ENCODE measurements at places on chromosomes 5 and 9.

DNA sequence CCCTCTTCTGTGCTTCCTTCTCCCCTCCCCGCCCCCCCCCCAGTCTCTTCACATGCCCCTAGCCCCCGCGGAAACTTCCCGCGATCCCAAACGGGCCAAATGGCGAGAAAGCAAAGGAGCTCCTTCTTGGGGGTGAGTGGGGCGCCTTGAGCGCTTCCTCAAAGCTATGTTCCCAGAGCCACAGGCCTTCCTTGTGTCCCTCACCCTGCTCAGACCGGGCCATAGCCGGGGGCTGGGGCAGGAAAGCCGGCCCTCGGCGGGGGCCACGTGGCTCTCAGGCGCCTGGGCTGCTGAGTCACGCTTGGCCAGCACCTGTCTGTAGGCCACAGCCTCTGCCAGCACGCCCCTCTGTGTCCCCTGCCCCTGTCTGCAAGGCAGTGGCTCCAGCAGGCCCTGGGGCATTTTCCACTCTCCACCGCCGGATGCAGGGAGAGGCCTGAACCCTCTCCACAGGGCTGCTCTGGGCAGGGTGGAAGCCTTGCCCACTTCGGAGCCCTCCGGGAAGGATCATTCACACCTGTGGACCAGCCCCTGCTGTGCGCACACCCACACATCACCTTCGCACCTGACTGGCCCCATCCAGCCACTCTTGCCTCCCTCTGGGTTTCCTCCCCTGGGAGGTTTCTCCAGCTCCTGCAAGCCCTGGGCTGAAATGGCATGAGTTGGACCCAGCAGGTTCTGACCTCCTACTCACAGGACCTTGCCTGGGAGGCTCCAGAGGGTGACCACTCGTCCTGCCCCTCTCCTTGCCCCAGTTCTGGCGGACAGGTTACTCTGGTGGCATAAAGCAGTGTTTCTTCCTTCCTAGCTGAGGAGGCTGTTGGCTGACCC lies 1.2 kb upstream of the SQSTM1 start:
- DNase-seq, result peak; percentile 83

- no peak for DNase-seq
Measured at GRCh38 chr5:22070186-22070728, 782.9 kb downstream of the CDH12 start.

GRCh38 chr9:126470241-126470993 lies 143.3 kb upstream of the LMX1B start:
- no peak for DNase-seq

DNA sequence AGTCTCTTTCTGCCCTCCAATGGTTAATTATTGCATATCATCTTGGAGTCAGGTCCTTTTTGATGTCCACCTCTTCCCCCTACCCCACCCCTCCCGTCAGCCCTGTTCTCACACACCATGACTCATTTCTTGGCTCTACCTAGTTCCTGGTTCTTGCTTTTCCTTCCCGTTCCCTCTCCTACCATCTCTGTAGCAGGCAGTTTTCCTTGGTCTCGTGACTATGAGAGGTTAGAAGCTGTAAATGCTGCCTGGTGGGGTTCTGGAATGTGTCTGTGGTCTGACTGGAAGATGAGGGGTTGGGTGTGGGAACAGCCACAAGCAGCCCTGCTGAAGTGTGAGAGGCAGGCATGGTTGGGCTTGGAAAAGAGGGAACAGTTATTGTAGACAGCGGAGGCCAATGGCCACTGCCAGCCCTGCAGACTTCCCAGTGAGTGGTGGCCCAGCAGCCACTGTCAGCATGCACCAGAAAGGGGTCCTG lies 18.2 kb downstream of the SLC22A5 start:
- peak; percentile 98 for DNase-seq

DNA sequence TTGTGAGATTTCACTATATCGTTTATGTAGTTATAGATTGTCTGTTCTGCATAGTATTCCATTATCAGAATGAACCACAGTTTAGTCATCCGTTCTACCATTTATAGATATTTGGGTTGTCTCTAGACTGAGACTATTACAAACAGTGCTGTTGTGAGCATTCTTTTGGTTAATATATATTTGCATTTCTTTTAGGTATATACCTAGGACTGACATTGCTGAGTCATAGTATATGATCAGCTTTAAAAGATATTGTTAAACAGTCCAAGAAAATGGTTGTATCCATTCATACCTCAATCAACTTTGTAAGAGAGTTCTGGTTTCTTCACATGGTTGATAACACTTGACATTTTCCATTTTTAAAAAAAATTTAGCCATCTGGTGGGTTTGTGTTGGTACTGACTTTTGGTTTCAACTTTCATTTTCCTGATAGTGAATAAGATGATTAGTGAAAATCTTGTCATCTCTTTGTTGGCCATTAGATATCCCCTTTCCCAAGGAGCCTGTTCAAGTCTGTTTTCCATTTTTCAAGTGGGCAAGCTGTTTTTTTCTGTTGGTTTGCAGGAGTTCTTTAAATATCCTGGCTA lies 22.9 kb upstream of the ADAM19 start:
- DNase-seq, result no peak

GRCh38 chr9:118444403-118444802 lies 740.2 kb downstream of the TLR4 start:
- DNase-seq, result no peak

- DNase-seq, result no peak
Measured at GRCh38 chr5:143771189-143771588, 40.8 kb upstream of the HMHB1 start.

DNA sequence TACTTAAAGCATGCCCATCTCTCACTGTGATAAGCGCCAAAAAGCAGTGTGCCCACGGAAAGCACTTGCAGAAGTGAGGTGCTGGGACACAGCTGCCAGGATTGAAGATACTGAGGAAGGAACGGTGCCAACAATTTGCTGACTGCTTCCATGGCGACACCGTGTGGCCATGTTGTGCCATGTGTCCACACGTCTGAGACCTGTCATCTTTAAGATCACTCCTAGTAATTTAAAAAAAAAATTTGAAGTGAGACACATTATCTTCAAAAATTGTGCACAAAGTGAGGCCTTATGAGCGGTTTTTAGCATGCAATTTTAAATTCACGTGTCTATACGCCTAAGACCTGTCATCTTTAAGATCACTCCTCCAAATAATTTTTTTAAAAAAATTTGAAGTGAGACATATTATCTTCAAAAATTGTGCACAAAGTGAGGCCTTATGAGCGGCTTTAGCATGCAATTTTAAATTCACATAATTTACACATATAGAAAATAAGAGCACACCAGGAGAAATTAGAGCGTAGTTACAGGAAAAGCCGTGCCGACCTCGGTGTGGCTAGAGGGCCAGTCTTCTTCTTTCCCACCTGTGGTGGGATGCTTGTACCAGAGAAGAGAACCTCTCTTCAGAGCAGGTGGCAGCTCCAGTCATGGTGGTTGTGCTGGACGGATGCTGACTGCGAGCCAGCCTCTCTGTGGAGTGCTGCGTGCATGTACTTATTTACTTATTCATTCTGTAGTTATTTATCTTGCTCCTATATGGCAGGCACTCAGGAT lies 21.4 kb upstream of the FLT4 start:
- peak; percentile 66 for DNase-seq

GRCh38 chr5:135645336-135646180 lies 66.8 kb upstream of the CXCL14 start:
- DNase-seq, result no peak

DNA sequence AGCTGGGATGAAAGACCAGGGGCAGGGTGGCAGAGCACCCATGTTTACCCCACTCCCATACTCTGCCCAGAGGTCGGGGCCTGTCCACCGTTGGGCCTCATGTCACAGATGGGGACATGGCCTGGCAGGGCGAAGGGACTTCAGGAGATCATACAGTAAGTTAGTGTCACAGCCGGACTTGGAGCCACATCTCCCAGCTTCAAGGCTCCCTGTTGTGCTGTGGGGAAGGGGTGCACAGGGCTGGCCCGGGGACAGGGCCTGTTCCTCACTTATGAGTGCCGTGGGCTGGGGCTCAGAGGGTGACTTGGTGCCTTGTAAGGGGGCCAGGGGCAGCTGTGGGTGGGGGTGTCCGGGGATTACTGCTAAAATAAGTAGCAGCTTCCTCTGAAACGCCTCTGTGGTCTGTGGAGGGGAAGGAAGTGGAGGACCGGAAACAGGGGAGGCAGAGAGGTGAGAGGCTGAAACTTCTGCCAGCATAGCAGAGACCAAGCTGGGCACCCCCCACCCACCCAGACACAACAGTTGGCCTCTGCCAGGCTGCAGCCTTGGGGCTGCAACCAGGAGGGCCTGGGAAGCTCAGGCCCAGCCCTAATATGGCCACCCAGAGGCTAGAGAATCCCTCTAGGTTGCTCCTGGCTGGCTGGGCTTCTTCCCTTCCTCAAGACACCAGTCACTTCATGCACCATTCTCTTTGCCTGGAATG lies 41.1 kb upstream of the NEK6 start:
- DNase-seq, result no peak

DNA sequence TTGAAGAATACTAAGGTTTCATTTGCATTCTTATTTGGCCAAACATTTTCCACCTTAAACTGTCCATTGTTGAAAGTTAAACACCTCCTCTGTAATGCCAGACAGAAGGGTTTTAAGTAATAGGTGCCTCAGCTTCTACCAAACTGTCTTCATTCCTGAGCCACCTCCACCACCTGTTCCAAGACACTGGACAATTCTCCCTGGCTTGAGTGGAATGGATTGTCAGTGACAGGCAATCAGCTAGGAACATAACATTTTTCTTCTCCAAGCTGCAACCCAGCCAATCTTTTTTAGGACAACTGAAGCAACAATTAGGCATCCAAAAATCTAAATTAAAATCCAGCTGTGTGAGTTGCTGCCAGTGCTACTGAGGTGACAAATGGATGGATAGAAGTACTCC lies 73.9 kb upstream of the ICE1 start:
- DNase-seq, result no peak

DNA sequence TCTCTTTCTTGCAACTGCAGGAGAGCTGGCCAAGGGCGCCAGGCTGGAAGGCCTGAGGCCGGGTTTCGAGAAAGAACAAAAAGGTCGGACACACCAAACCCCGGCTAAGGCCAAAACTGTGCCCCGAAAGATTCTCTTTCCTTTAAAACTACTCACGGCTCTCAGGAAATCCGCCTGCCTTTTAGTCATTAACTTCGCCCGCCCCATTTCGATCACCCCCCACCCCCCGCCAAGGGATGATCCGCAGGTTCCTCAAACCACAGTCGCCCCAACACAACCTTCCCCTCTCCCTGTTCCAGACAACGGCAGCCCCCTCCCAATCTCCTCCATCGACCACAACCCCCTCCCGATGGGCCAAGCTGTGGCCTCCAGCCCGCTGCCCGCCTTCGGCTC lies 536 bp downstream of the FEM1C start:
- peak; percentile 74 for DNase-seq

DNA sequence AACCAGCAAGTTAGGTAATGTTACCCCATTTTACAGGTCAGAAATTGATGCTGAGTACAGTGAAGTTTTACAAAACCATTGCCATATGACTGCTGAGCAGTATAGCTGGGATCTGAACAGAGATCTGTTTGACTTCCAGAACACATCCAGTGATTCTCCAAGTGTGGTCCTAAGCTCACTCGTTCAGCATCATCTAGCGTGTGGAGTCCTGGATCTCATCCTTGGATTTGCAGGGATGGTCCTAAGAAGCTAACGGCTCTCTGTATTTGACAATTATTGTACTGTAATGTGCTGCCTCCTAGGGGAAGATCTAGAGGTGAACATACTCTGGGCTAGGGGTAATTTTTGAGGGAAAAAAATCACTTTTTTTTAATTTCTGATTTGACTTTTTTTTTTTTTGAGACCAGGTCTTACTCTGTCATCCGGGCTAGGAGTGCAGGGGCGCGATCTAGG lies 1.4 kb downstream of the SLC26A2 start:
- peak; percentile 78 for DNase-seq

- DNase-seq, result peak; percentile 23
Measured at GRCh38 chr5:126998201-126998631, 32.1 kb downstream of the MARCHF3 start.

- DNase-seq, result no peak
Measured at GRCh38 chr5:172540099-172540870, 86.0 kb upstream of the SH3PXD2B start.

DNA sequence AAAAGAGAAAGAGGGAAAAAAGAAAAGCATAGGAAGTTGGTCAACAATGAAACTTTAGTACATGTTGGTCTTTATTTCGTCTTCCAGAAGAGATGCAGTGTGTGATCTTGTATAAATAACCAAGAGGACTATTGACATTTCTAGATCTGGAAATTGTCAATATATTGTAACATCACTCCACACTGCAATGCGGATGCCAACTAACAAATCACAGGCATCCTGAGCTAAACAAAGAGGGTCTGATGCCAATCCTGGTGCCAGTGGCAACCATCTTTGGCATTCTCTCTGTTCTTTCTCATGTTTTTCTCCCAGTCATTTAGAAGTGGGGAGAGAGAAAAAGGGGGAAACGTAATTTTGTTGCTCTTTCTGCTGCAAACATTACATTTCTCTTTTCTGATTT lies 9.7 kb downstream of the NFIB start:
- DNase-seq, result peak; percentile 46

DNA sequence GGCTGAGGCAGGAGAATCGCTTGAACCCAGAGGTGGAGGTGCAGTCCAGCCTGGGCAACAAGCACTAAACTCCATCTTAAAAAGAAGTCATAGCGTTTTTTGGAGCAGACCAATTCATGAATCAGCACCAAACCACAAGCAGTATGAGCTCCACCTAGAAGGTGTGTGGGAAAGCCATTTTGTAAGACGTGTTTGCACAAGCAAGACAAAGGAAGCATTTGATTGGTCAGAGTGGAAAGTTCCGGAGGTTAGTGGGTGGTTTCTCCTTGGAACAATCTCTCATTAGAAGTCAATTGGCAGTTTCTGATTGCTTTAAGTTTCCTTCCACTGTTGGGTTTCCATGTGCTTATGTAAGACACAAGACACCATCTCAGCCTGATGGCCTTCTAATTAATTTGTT lies 5.0 kb downstream of the SRD5A1 start:
- DNase-seq, result no peak

- DNase-seq, result no peak
Measured at GRCh38 chr9:71357346-71357745, 235.9 kb upstream of the TRPM3 start.

GRCh38 chr5:2989517-2989916 lies 238.0 kb upstream of the IRX2 start:
- no peak for DNase-seq

DNA sequence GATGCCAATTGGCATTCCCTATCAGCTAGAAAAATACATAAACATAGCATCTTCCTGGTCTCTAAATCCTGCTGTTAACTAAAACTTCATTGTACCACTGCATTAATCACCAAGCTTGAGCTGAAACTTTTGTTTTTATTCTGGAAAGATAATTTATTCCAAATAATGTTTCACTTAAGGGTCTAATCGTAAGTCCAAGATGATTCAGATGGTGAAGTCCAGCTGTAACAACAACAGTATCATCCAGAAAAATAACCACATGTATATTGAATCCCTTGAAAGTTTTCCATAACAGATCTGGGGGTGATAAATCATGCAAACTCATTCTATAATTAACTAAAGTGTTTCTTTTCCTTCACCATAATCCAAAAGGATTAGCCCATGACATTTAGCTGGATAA lies 23.9 kb downstream of the RORB start:
- peak; percentile 29 for DNase-seq

GRCh38 chr9:130345009-130345896 lies 79.7 kb downstream of the HMCN2 start:
- no peak for DNase-seq
